Putamen (tissue), 1 donor: ENCODE measurements at places on chromosomes 2 and 18.

DNA sequence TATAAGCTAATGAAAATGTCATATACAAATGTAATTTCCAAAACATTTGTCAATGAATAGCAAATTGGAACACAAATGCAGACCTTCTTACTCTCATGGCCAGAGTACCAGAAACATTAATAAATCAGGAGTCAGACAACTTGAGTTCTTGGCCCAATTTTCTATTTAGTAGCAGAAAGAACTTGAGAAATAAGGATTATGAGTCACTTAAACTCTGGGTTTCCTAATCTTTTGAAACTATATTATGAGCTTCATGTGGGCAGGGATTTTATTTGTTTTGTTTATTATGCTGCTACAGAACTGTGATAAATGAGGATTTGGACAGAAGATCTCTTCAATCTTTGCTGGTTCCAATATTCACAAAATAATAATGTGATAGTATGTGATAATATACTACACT lies 686.7 kb downstream of the NR4A2 start:
- no peak for DNase-seq

DNA sequence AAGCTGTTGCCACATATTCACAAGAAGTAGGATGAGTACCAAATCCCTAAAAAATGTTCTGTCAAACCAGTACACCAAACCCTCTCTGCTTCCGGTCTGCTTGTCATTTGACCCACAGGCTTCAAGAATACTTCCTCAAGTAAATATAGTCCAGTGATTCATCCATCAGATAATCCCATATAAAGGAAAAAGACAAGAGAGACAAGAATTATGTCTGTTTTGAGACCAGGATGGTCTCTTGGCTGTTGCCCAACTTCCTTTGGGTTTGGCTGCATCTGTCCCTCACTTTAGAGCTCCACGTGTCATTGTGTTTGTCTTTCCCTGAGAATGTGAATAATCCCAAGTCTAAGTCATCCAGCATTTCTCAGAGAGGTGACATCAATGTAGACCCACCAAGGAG lies 91.5 kb upstream of the NRP2 start:
- no peak for DNase-seq

GRCh38 chr18:32264401-32264800 lies 74.6 kb downstream of the MEP1B start:
- DNase-seq = no peak

DNA sequence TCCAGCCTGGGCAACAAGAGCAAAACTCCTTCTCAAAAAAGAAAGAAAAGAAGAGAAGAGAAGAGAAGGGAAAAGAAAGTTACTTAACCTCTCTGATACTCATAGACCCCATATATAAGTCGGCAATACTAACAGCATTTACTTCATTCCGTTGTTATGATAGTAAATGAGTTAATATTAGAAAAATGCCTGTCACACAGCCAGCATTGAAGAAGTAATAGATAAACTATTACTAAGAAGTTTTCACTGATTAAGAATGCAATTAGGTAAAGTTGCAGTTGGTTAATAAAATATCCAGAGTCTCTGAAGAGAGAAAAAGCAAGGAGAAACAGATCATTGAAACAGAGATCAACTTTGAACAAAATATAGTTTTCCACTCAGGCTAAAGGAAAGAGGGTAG lies 161.3 kb upstream of the UBE2E3 start:
- DNase-seq = no peak

DNA sequence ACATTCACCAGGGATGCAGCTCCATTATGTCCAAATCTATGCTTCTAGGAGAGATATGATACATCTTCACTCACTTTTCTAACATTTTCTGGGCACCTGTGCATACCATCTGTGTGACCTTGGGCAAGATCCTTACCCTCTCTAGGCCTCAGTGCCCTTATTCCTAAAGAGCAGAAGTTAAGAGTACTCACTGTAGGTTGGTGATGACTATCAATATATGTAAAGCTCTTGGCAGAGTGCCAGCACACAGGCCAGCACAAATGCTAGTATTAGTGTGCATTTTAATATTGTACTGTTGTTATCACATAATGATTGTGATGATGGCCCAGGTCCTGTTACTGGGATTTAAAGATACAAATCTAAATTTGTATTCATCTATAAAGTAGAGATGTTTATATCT lies 199.2 kb downstream of the RAD51AP2 start:
- DNase-seq = no peak

DNA sequence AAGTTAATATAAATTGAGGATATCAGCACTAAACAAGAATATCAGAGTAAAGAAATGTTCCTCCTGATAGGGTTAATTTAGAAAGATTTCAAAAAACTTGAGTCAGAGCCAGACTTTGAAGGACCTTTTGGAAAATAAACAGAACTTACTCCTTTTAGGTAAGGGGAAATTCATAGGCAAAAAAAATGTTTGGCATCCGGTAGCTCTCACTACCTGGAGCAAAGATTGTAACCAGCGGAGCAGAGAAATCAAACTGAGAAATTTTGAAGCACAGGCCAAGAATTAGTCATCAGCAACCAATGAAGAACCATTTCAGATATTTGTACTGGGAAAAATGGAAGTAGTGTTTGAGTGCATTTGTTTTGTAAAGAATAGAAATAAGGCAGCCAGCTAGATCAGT lies 113.0 kb downstream of the ICA1L start:
- DNase-seq = no peak

- no peak for DNase-seq
Observed at GRCh38 chr2:143193121-143193520, 63.9 kb downstream of the ARHGAP15 start.

DNA sequence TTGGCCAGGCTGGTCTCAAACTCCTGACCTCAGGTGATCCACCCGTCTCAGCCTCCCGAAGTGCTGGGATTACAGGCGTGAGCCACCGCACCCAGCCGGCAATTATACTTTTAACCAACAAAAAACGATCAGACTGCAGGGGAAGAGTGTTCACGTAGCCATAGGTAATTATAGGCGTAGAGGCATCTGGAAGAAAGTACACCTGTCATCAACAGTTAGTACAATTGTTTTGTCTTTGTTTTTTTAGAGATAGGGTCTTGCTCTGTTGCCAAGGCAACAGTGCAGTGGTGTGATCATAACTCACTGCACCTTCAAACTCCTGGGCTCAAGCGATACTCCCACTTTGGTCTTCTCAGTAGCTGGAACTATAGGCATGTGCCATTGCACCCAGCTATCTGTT lies 20.0 kb downstream of the ST3GAL5 start:
- DNase-seq = no peak
